Motor neuron (in vitro differentiated cells): ENCODE measurements at places on chromosomes 16 and 17.

- no peak for ATAC-seq
Measured at GRCh38 chr17:81983639-81984373, 6.4 kb downstream of the ASPSCR1 start.

- no peak for ATAC-seq
Measured at GRCh38 chr17:67615011-67615561, 102.7 kb upstream of the NOL11 start.

- no peak for ATAC-seq
Measured at GRCh38 chr16:13896543-13897182, 23.3 kb upstream of the ERCC4 start.

DNA sequence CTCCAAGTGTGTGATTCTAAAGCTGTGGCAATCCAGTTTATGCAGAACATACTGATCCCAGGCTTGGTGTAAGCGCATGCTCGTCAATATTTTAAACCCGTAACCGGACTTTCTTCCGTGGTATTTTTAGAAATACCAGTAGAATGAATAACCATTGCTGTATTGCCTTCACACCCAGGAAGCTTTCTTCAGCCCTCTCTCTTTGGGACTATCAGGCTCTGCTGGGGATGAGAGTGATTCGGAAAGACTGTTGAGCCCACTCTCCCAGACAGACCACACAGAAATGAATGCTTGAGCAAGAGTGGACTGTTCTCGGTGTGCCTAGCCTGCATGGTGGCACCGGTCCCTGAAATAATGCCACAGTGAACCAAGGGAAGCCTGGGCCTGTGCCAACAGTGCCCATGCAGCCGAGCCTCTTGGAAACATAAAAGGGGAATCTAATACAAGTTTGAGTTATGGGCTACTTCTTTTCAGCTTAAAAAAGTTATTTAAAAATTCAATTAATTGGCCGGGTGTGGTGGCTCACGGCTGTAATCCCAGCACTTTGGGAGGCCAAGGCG is 89.9 kb upstream of the ELAC2 start:
- ATAC-seq, result no peak

- no peak for ATAC-seq
Measured at GRCh38 chr17:9470171-9470570, 105.4 kb downstream of the STX8 start.

GRCh38 chr17:80991645-80992076 is at the start of gene CHMP6:
TSS of gene CHMP6 (plus strand) at chr17:80991841. CDS start at chr17:80991919, 78 bp downstream.
- ATAC-seq, result peak; percentile 62

GRCh38 chr17:68576811-68577496 is 24.2 kb downstream of the FAM20A start:
- ATAC-seq, result no peak
